ENCODE measurements at places on chromosomes 13 and 19.

- DNase-seq, result no peak
These were observed 1.1 kb downstream of the ATG4D start for GRCh38 chr19:10544753-10545251.

DNA sequence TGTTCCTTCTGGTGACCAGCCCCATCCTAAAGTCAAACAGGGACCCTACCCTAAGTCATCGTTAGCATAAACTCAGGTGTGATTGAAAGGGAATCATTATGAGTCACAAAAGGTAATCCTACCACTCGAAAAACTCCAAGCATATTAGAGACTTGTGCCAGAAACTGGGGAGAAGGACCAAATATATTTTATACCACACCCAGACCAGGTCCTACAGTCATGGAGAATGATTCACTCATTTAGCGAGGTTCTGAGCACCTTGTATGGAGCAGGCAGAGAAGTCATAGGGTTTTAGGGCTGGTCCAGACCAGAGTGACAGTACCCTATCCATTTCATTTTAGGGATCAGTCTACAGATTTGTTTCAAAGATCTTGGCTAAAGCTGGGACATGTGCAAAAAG, 149.5 kb downstream of the SLC7A1 start:
- no peak for DNase-seq

GRCh38 chr13:57326532-57326931, 159.5 kb downstream of the PRR20E start:
- no peak for DNase-seq

GRCh38 chr13:112891477-112892401, 77.3 kb upstream of the MCF2L start:
- no peak for DNase-seq

DNA sequence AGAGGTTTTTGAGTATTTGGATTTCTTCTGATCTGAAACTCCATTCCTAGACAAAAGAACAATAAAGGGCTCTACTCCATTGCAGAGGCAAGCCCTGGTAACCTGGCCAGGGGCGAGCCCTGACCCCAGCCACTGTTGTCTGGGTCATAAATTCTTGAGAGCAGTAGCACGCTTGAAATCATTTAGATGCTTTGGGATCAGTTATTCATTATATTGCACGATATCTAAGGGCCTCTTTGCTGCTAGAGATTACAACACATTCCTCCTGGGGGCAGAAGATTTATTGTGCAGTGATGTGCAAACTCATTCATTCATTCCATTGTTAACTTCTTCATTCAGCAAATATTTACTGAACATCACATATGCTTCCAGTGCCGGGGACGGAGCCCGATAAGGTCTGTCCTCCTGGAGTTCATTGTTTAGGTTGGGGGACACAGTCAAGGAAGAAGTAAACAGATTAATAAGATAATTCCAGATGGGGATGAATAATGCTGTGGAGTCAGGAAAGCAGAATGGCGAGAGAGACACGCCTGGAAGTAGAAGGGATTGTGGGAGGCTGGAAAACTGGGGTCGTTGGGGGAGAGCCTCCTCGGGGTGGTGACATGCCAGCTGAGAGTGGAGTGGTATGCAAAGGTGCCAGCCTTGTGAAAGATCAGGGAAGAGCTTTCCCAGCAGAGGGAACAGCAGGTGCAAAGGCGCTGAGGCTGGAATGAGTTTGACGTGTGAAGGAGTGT, 34.9 kb downstream of the SIPA1L3 start:
- no peak for DNase-seq

DNA sequence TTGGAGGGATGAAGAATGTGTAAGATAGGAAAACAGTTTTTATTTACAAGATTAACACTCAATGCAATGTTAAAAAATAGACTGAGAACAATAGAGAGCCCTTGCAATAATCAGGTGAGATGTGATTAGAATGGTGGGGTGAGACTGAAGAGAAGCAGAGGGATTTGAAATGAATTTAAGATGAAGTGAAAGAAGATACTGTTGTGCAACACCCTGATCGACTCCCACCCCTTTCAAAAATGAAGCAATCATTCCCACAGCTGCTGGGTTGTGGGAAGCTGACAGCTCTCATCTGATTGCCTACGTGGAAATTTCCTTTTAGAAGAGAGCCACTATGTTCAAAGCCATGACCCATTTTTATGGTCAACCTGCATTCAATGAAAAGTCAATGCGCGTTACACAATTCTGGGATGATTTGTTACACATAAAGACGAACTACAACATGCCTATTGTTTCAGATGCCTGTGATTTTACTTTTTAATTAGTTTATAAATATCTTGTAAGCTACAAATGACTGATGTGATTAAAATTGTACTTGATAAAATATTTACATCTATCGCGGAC, 1374.8 kb downstream of the PCDH9 start:
- no peak for DNase-seq

- DNase-seq, result no peak
These were observed 27.2 kb upstream of the CALM3 start for GRCh38 chr19:46573679-46574498.

- DNase-seq, result no peak
These were observed 143.6 kb upstream of the SERP2 start for GRCh38 chr13:44230071-44230470.

DNA sequence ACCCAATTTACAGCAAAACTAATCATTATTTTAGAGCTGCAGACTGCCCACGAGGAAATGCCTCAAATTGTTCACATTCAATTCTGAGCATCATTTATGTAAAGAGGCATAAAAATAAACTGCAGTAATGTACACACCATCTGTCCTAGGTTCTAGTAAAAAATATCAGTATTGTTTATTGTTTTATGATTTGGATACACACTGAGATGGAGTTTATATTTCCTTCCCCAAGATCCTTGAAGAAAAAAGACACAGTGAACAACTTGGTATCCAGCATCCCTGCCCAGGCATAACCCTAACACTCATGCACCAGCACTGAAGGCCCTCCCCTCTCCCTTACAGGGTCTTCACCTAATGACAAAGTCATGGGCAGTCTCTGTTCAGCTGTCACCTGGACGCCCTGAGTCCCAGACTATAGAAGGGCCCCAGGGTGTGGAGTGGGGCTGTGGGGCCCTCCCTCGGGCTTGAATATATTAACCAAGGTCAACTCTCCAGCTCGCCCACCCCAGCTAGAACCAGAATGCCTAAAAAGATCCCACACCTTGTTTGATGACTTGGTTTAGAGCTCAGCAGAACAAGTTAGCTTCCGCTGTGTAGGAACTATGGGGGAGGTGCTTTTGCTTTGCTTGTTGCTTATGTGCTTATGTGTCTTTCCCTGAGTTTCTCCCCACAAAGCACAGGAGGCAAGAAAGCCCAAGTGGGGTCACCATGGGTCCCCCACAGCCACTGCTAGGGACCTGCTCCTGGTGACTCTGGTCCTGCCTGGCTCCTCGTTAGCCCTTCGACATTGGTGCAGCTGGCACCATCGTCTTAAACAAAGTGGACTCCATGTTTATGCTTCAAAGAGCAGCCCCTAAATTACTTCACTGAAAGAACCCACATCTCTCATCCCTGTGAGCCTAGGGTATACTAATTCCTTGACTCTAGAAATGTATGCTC, 111.1 kb downstream of the COL4A1 start:
- DNase-seq, result no peak

DNA sequence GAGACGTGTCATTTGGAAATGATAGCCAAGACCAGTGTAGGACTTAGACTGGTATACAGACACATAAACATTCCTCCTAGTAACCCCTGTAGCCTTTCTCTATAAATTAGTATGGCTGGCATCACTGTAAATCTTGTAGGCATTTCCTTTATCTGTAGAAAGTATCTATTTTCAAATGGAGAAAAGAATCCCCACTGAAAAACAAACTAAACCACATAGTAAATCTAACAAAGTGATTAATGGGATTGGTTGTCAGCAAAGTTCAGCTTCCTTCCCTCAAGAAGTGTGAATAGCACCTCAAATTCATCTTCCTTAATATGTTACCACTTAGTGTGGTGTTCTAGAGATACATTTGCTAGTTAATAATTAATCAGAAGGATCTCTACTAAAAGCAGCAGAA, 119.4 kb upstream of the NBEA start:
- DNase-seq, result no peak

- DNase-seq, result no peak
These were observed 420.5 kb downstream of the FGF9 start for GRCh38 chr13:22091222-22091970.

DNA sequence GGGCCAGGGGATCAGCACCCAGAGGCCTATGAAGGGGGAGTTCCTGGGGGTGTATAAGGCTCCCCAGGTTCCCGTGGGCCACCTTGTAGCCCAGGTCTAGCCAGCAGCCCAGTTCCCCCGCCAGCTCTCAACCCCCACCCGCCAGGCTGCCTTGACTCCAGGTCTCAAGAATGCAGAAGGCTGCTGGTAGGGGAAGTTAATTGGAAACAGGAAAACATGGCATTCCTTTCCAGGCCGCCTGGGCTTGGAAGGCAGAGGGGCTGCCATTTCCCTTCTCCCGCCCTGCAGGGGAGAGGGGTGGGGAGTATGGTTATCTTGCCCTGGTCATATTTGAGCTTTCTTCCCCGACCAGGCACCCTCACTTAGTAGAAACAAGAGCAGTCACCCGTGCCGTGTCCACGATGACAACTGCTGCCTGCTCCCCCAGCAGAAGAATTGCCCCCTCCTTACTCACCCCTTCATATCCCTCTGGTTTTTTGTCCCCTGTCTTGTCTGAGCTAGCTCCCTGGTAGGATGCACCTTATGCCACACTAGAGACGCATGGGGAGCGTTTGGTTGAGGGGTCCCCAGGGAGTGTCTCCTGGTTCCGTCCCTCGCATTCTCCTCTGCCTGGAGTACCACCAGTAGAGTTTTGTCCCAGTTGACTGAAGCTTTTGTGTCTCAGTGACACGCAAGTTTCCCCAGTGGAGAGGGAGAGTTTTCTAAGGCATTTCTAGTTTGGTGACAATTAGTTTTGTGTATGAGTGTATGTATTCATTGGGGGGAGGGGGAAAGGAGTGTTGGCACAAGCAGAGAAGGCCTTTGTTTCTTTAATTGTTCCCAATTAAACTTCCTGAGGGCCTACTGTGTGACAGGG, 4.5 kb downstream of the BICRA start:
- DNase-seq, result no peak

DNA sequence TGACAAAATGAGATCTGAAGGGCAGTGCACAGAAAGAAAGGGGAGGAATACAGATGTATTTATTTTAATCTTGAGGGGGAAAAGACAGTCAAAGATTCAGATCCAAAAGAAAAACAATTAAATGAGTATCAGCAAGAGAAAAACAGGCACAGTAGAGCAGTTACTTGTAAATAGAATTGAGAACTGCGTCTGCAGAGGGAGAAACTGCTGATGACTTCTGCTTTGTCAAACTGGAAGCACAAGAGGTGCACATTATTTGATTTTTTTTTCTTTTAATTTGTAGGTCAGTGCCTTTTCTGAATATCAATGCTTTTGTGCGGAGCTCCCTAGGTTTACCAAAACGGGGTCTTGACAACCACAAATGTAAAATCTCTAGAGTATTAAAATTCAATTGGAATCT, 37.3 kb downstream of the EFNB2 start:
- no peak for DNase-seq

DNA sequence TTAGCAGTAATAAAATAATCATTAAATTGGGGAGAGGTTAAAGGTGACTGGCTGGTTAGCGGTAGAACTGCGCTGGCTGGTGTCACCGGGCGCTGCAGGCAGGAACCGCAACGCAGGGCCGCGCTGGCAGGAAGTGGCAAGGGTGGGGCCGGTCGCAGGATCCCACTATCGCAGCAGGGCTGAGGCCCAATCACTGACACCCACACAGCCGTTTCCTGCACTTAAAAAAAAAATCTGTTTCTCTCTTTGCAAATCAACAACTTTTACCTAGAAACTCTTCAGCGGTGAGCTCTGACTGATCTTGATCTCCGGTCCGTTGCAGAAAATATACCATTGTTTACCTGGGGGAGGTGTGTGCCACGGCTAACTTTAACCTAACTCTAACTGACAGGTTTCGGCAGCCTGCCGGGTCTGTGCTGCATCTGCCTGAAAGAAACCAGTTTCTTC, 46.9 kb downstream of the KLF2 start:
- peak; percentile 58 for DNase-seq

GRCh38 chr13:46106839-46107371, 2.1 kb upstream of the CPB2 start:
- no peak for DNase-seq

GRCh38 chr13:90105849-90106496, 1241.5 kb upstream of the MIR17HG start:
- no peak for DNase-seq

DNA sequence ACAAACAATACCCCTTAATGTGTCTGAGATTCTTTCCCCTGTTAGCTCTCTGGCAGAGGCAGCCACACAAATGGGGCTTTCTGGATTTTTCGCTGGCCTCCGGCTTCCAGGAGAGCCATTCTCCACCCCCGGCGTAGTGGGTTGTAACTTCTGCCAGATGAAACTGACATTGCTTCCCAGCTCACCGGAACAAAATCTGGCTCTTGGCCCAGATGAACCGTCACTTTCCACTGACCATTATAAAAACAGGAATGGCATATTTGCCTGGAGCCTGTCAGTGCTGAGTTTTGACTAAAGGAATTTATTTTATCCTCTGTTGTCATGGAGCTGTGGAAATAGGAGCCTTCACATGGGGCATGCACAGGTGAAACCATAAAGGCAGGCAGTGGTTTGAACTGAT, 120.6 kb upstream of the GPR12 start:
- DNase-seq, result no peak

DNA sequence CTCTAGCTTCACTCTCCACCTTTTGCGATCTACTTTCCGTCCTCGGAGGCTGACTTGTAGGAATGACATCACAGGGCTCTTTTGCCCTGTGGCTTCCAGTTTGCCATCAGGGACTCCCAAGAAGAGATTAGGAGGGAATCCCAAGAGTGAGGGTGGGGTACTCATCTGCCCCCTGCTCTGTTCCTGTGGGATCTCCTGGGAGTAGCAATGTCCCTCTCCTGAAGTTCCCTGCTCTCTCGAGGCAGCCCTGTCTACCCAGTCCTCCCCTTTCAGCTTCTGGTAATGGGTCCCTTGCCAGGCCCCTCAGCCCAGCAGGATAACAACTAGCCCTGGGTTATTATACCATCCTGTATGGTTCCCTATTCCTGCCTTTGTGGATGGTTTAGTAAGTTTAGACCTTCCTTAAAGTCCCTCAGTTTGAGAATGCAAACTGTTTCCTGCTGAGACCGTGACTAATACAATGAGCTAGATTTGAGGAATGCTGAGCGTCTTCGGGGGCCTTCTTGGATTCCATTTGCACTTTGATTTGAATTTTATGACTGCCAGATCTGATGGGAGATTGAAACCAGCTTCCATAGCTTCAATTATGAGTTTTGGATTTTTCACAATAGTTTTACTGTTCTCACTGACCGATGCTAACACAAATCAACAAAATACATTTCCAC, 73.7 kb upstream of the IPO5 start:
- DNase-seq, result no peak

- DNase-seq, result no peak
These were observed 155.7 kb downstream of the ENOX1 start for GRCh38 chr13:43631106-43631505.

GRCh38 chr13:74774264-74774663, 640.1 kb upstream of the KLF12 start:
- no peak for DNase-seq

- DNase-seq, result no peak
These were observed 30.7 kb upstream of the ZNF429 start for GRCh38 chr19:21474671-21475181.

- no peak for DNase-seq
These were observed 135.8 kb downstream of the SHISA2 start for GRCh38 chr13:25915840-25916518.
